ENCODE measurements at places on chromosomes 6 and 20.
A peak's percentile ranks its signal among the peaks of the same experiment; 100 is the strongest.

GRCh38 chr20:7980332-7981046 lies 39.1 kb downstream of the TMX4 start:
- DNase-seq = peak; percentile 24

DNA sequence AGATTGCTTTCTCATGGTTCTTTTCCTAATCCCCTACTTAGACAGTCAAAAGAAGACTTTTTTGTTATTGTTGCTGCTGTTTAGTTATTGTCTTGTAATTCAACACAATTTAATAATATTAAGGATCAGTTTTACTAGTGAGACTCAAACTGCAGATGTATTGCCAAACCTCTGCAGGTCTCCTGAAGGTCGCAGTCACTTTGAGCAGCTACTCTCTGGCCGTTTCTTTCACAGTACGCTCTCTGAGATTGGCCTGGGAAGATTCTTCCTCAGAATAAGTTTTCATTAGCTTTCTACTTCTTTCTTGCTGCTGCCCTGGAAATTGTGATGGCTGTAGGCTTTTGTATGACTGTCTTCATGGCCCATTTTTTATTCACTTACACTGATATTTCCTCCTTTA lies 930.8 kb downstream of the QKI start:
- DNase-seq = no peak

- no peak for DNase-seq
Measured at GRCh38 chr6:449057-449430, 57.5 kb downstream of the IRF4 start.

- no peak for DNase-seq
Measured at GRCh38 chr20:38321959-38322598, 18.1 kb downstream of the BPI start.

DNA sequence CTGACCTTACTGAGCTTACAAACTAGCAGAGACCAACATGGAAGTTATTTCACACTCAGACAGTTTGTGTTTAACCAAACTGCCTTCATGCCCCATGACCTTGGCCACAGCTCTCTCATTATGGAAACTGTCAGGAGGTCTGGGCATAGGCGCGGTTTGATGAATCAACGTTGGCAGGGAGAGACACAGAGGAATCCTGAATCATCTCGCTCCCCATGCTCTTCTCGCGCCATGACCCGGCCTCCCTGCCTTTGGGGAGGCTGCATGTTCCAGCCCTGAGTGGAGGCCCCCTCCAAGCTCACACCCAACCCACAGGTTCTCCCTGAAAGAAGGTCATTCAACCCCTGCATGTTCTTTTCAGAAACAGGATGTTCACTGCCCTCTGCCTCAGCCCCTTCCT lies 15.9 kb upstream of the GDAP1L1 start:
- no peak for DNase-seq

DNA sequence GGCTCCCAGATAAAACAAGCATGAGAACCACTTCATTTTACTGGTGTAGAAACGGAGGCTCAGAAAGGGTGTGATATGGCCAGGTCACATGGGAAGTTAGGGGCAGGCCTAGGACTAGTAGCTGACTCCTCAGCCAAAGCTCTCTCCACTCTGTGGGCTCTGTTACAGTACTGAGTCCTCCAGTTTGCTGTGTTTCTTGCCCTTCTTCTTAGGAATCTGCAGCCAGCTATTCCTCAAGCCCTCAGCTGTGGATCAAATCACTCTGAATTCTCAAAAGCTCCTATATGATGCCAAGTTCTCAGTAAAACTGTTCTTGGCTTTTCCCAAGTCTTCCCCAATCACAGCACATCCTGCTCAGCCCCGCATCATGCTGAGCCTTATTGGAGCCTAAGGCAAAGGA lies 42.5 kb upstream of the ADGRF1 start:
- DNase-seq = no peak

- DNase-seq = no peak
Measured at GRCh38 chr6:50217841-50218240, 168.1 kb upstream of the DEFB112 start.

- no peak for DNase-seq
Measured at GRCh38 chr6:89584539-89584938, 54.0 kb downstream of the LYRM2 start.

GRCh38 chr6:90544081-90544480 lies 42.8 kb downstream of the MAP3K7 start:
- no peak for DNase-seq

- DNase-seq = no peak
Measured at GRCh38 chr20:48733296-48733790, 94.5 kb downstream of the PREX1 start.

DNA sequence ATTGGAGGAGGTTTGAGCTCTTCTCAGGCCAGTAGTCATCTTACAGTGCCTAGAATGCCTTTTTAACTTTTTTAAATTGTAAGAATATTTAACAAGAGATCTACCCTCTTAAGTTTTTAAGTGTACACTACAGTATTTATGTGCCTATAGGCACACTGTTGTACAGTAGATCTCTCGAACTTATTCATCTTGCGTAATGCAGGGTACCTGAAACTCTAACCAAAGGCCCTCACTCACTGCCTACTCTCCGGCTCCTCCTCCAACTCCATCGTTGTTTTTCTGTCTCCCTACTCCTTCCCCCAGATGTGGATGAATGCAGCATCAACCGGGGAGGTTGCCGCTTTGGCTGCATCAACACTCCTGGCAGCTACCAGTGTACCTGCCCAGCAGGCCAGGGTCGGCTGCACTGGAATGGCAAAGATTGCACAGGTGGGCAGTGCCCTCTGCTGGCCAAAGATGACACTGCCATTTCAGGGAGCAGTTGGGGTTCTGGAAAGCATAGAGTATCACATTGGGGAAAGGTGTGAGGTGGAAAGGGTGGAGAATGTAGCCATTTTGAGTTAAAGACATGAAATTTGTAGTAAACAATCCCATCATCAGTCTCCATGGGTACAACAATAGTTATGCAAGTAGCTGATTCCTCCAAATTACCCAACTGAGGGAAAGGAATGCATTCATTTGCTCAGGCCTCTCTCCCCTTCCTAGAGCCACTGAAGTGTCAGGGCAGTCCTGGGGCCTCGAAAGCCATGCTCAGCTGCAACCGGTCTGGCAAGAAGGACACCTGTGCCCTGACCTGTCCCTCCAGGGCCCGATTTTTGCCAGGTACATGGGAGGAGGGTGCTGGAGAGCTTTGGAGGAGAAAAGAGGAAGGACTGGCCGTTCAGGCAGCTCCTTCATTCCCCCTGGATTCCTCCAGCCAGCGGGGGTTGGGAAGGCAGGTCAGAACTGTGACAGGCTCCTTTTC lies 18.4 kb upstream of the ZNF76 start:
- DNase-seq = peak; percentile 85

DNA sequence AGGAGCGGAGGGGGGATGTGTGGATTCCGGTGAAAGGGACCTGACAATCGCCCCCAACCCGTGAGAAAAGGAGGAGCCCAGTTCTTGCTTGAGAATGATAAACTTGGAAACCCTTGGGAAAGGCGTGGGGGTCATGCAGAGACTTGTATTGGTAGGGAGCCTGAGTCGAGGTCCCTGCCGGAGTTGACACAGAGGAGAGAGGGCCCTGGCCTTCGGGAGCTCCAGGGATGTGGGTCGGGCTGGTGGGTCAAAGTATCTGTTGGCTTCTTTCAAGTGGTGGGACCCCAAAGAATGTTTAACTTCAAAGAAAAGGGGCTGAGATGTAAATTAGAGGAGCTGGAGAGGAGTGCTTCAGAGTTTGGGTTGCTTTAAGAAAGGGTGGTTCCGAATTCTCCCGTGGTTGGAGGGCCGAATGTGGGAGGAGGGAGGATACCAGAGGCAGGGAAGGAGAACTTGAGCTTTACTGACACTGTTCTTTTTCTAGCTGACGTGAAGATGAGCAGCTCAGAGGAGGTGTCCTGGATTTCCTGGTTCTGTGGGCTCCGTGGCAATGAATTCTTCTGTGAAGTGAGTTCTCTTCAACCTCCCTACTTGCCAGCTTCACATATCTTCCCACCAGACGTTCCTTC lies 571 bp downstream of the CSNK2B start:
- DNase-seq = no peak

GRCh38 chr6:524803-525202 lies 132.1 kb downstream of the HUS1B start:
- DNase-seq = peak; percentile 48

- DNase-seq = no peak
Measured at GRCh38 chr20:46568570-46569129, 18.2 kb upstream of the OCSTAMP start.
